ENCODE measurements at places on chromosomes 7 and 10. TPM values are rescaled to one million over a fixed set of nuclear protein-coding genes. Genes with fewer than 3 reads are reported as not detected.

The TMEM236 gene
- total RNA-seq: 0.33 TPM

The CHCHD3 gene
- 205 TPM for total RNA-seq

The PVRIG gene
- not detected for total RNA-seq

The GJD4 gene
- not detected for total RNA-seq

The UPK3B gene
- 0.53 TPM for total RNA-seq

The ZNF777 gene
- total RNA-seq: 8.1 TPM

The LIPM gene
- total RNA-seq: not detected

The HEPACAM2 gene
- not detected for total RNA-seq

The ZNF503 gene
- 4.1 TPM for total RNA-seq

The TBX20 gene
- total RNA-seq: 115 TPM

The EVX1 gene
- not detected for total RNA-seq

The EGR2 gene
- total RNA-seq: 1.00 TPM

The MARVELD1 gene
- total RNA-seq: 6.1 TPM

The GPER1 gene
- total RNA-seq: 1.8 TPM

The NPFFR1 gene
- not detected for total RNA-seq

The SSBP1 gene
- total RNA-seq: 102 TPM

The CYP2E1 gene
- total RNA-seq: 0.87 TPM

The SPDYE6 gene
- not detected for total RNA-seq

The LRRD1 gene
- 0.09 TPM for total RNA-seq

The UCN3 gene
- not detected for total RNA-seq

The GPRIN2 gene
- not detected for total RNA-seq

The PRPS1L1 gene
- not detected for total RNA-seq

The ECHDC3 gene
- 65.9 TPM for total RNA-seq

The PDE6C gene
- not detected for total RNA-seq

The WDFY4 gene
- 0.82 TPM for total RNA-seq

The KDM7A gene
- total RNA-seq: 13.2 TPM

The MBLAC1 gene
- 3.5 TPM for total RNA-seq

The NEUROD6 gene
- total RNA-seq: not detected

The RELN gene
- 0.53 TPM for total RNA-seq

The PIK3AP1 gene
- 4.3 TPM for total RNA-seq

The LRGUK gene
- total RNA-seq: 0.22 TPM

The CADPS2 gene
- total RNA-seq: 5.7 TPM

The TYW1B gene
- 4.2 TPM for total RNA-seq

The FAM25A gene
- total RNA-seq: not detected

The PAPSS2 gene
- total RNA-seq: 5.5 TPM

The ZNF727 gene
- 2.9 TPM for total RNA-seq

The LMOD2 gene
- 2,008 TPM for total RNA-seq

The RBP4 gene
- 0.42 TPM for total RNA-seq

The FKBP6 gene
- total RNA-seq: not detected

The ZCCHC24 gene
- 47.5 TPM for total RNA-seq

The ZNHIT1 gene
- total RNA-seq: 46.7 TPM

The FGFR2 gene
- 0.68 TPM for total RNA-seq

Data from heart right ventricle (tissue), 16 donors.